ENCODE measurements at places on chromosomes 3 and 15. TPM values are rescaled to one million over a fixed set of nuclear protein-coding genes. Genes with fewer than 3 reads are reported as not detected.

PIF1 gene
- total RNA-seq: 49.1 TPM

CP gene
- total RNA-seq: not detected

DZIP1L gene
- total RNA-seq: not detected

C3orf20 gene
- 0.23 TPM for total RNA-seq

HESX1 gene
- 0.98 TPM for total RNA-seq

ZNF639 gene
- total RNA-seq: 31.5 TPM

GRCh38 chr3:99419116-99419515, 219.3 kb upstream of the COL8A1 start:
- H3K27ac ChIP-seq: no peak overlapping the region
- no peaks in the 10 kb centered on the region for H3K36me3 ChIP-seq
- no peak for DNase-seq
- H3K27me3 ChIP-seq: no peaks in the 10 kb centered on the region

DNA sequence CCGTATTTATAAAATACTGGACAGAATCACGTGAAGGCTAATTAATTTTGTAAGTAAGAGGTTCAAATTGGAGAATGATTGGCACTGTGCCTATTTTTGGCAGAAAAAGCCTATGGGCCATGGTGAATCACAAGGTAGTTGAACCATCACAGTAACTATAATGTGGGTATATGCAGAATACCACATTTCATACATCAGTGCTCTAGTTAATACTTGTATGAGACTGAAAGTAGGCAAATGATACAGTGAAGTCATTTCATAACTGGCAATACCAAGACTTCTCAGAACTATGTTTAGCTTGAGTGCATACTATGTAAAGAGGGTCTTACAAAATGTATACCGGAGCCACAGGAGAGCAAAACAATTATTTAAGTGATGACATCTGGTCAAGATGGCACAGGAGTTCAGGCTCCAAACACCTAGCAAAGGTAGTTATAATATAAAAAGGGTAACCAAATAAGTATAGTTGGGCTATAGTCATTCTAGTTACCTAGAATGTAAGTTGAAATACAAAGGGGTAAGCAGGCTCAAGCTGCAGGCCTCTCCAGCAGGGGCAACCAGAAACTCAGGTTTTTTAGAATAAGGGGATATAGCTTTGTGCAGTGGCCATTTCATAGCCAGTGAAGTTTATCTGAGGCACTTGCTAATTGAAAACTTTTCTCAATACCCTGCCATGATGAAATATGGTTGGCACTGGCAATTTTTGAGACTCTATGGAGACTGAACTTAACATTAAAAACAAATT, 19.1 kb downstream of the GPR160 start:
- H3K36me3 ChIP-seq: peaks cover 6% of the 10 kb centered on the region
- no peak for DNase-seq
- H3K27ac ChIP-seq: peak overlapping the region; percentile 84
- no peaks in the 10 kb centered on the region for H3K27me3 ChIP-seq
- H3K4me3 ChIP-seq: peak overlapping the region; percentile 64

DNA sequence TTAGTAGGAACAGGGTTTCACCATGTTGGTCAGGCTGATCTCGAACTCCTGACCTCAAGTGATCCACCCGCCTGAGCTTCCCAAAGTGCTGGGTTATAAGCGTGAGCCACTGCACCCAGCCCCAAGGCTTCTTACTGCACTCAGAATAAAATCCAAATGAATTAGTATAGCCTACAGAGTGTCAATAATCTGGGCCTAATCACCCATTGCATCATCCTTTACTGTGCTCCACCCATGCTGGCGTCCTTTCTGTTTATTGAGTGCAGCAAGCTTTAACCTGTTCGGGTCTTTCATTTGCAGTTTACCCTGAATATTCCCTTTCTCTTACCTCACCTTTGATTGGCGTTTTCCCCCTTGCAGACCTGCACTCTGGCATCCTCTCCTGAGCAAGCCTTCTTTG, 77.7 kb downstream of the CEP63 start:
- peaks cover 28% of the 10 kb centered on the region for H3K36me3 ChIP-seq
- DNase-seq: no peak
- no peak overlapping the region for H3K27ac ChIP-seq
- no peaks in the 10 kb centered on the region for H3K27me3 ChIP-seq
- no peak overlapping the region for H3K4me3 ChIP-seq
- peaks cover 2% of the 10 kb centered on the region for H3K4me1 ChIP-seq

DNA sequence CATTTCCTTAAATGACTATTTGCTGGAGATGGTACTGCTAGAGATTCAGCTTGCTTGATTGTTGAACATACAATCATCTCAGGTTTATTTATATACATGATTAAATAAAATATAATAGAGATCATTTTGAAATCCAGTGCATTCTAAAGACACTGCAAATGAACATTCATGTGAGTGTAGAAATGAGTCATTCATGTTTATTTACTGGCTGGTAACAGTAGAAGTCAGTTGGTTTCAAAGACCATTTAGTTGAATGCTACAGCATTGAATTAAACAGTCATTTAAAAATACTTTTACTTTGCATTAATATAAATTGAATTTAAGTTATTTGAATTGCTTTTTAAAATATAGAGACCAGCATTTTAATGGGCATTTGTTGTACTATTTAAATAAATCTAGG, 551.9 kb upstream of the GOLIM4 start:
- no peak for DNase-seq
- H3K4me1 ChIP-seq: no peaks in the 10 kb centered on the region
- no peaks in the 10 kb centered on the region for H3K36me3 ChIP-seq
- no peak overlapping the region for H3K4me3 ChIP-seq

- H3K4me3 ChIP-seq: peak overlapping the region; percentile 94
- H3K36me3 ChIP-seq: peaks cover 70% of the 10 kb centered on the region
- peak overlapping the region; percentile 90 for H3K27ac ChIP-seq
- H3K27me3 ChIP-seq: no peaks in the 10 kb centered on the region
Measured at GRCh38 chr3:15428539-15428938, 1.1 kb downstream of the EAF1 start.

GRCh38 chr3:186821429-186822387, 15.4 kb upstream of the RFC4 start:
- H3K4me1 ChIP-seq: peaks cover 22% of the 10 kb centered on the region
- H3K4me3 ChIP-seq: no peak overlapping the region
- DNase-seq: no peak
- H3K27ac ChIP-seq: no peak overlapping the region

GRCh38 chr3:162525771-162526170, 1029.2 kb downstream of the OTOL1 start:
- H3K36me3 ChIP-seq: no peaks in the 10 kb centered on the region
- H3K4me3 ChIP-seq: no peak overlapping the region
- no peak for DNase-seq
- no peaks in the 10 kb centered on the region for H3K4me1 ChIP-seq
- no peak overlapping the region for H3K27ac ChIP-seq

DNA sequence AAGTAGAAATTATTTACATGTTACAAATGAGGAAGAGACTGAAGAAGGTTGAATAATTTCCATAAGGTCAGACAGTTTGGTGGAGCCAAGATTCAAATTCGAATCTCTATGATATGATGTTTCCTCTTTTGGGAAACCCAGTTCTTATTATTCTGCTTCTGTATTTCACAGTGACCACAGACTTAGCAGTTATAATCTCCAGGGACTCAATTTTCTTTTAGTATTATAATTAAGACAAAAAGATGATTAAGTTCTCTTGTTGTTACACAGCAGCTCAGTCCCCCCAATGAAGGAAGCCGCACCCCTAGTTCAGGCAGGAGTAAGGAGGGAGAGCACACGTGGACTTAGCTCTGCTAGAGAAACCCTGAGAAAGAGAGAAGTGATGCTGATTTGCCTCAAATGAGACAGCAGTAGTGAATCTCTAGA, 130.6 kb downstream of the CCNL1 start:
- H3K36me3 ChIP-seq: no peaks in the 10 kb centered on the region
- peaks cover 3% of the 10 kb centered on the region for H3K27me3 ChIP-seq
- H3K4me1 ChIP-seq: peaks cover 14% of the 10 kb centered on the region
- DNase-seq: no peak
- no peak overlapping the region for H3K27ac ChIP-seq

- H3K4me3 ChIP-seq: no peak overlapping the region
- no peaks in the 10 kb centered on the region for H3K4me1 ChIP-seq
- no peaks in the 10 kb centered on the region for H3K27me3 ChIP-seq
- no peak for DNase-seq
- H3K36me3 ChIP-seq: no peaks in the 10 kb centered on the region
- no peak overlapping the region for H3K27ac ChIP-seq
Measured at GRCh38 chr3:95097493-95097892, 1034.6 kb downstream of the NSUN3 start.

GRCh38 chr3:50417637-50418033, 58.3 kb upstream of the TMEM115 start:
- no peak overlapping the region for H3K27ac ChIP-seq
- no peaks in the 10 kb centered on the region for H3K27me3 ChIP-seq
- peaks cover 2% of the 10 kb centered on the region for H3K4me1 ChIP-seq
- H3K36me3 ChIP-seq: no peaks in the 10 kb centered on the region

DNA sequence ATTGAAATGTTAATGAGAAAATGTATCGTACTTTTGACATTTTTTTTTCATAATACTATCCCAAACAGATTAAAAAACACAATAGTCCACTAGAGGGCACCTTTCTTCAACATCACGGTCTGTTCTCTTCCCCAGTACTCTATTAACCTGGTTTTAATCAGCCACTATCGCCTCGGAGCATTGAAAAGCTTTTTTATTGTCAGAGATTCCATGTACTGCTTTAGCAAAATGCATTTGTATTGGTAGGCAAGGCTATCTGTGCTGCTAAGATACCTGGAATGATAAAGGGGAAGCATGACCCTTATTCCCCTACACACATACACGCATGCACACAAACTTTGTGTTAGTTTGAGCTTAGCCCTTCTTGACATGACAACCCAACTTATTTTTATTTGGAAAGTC, 160.1 kb upstream of the IL12A start:
- H3K4me3 ChIP-seq: no peak overlapping the region
- peaks cover 5% of the 10 kb centered on the region for H3K27me3 ChIP-seq
- no peak overlapping the region for H3K27ac ChIP-seq
- no peak for DNase-seq

DNA sequence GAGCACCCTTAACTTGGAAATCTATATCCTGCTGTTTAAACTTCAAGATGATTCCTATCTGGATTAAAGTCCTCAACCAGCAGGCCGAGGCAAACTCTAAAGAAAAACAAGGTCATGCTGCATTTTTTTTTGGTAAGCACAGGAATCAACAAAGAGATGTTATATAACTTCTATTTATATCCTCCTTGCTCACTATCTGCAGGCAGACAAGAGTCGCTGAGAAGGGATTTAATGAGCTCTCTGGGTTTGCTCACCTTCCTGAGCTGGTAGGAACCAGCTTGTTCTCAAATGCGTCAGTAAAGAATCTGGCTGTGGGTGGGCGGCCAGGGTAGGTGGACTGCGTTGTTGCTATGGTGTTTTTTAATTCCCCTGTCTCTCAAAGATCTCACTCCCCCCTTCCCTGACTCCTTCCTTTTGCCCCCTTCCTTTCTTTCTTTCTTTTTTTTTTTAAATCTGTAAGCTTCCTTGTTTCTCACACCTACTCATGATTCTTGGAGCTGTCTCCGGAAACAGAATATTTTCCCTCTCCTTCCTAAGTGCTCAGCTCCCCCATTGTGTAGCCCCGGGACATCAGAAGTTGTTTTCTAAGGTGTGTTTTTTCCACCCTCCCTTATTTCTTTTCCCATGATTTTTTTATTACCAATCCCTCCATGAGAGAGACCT, 228.8 kb upstream of the BHLHE40 start:
- peak overlapping the region; percentile 42 for H3K4me3 ChIP-seq
- H3K27me3 ChIP-seq: no peaks in the 10 kb centered on the region
- no peak for DNase-seq

- no peaks in the 10 kb centered on the region for H3K36me3 ChIP-seq
- H3K27ac ChIP-seq: no peak overlapping the region
- no peaks in the 10 kb centered on the region for H3K27me3 ChIP-seq
- no peaks in the 10 kb centered on the region for H3K4me1 ChIP-seq
Measured at GRCh38 chr3:88623709-88624108, 473.9 kb downstream of the C3orf38 start.

GRCh38 chr3:42804831-42805132, 492 bp upstream of the HIGD1A start:
- peaks cover 20% of the 10 kb centered on the region for H3K36me3 ChIP-seq
- peaks cover 18% of the 10 kb centered on the region for H3K27me3 ChIP-seq
- H3K4me1 ChIP-seq: peaks cover 41% of the 10 kb centered on the region
- no peak for DNase-seq
- peak overlapping the region; percentile 89 for H3K27ac ChIP-seq

DNA sequence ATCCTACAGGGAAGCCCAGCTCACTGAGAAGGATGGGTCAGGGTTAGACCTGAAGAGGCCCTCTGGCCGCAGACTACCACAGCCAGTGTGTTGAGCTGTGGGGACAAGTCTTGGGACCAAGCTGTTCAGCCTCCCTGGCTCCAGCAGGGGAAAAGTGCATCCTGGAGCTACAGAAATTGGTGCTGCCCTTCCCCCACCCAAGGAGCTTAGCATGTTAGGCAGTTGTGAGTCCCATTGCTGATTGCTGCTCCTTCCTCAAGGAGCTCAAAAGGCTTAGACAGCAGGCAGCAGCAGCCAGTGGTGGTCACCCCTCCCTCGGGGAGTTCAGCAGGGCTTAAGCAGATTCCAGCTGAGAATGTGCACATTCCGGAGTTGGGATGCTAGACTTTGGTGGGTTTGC, 165.6 kb downstream of the ATP8B4 start:
- H3K27ac ChIP-seq: no peak overlapping the region
- no peaks in the 10 kb centered on the region for H3K4me1 ChIP-seq
- H3K27me3 ChIP-seq: peaks cover 2% of the 10 kb centered on the region

- H3K36me3 ChIP-seq: no peaks in the 10 kb centered on the region
- peak overlapping the region; percentile 65 for H3K4me3 ChIP-seq
- H3K4me1 ChIP-seq: peaks cover 19% of the 10 kb centered on the region
- H3K27me3 ChIP-seq: peaks cover 9% of the 10 kb centered on the region
- no peak for DNase-seq
Measured at GRCh38 chr3:12394569-12395271, 89.6 kb upstream of the TSEN2 start.

DNA sequence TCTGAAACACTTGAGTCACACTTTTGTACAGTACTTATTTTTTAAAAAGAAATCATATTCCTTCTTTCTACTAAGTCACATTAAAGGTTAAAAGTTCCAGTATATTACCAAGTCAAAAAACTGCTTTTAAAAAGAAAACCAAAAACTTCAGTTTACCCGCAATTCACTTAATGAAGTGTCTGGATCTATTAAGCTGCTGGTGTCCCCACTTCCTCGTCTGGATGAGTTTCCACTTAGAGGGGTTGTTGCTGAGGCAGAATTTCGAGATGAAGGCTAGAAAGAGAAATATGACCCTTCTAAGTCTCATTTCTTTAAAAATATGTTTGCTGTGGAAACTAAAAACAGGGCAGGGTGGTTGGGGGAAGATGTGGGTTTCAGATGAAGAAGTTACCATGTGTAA, 79.7 kb downstream of the LRRFIP2 start:
- DNase-seq: no peak
- no peaks in the 10 kb centered on the region for H3K4me1 ChIP-seq
- peaks cover 19% of the 10 kb centered on the region for H3K36me3 ChIP-seq
- H3K4me3 ChIP-seq: no peak overlapping the region
- no peak overlapping the region for H3K27ac ChIP-seq
